ENCODE measurements at places on chromosomes 1 and 21.
A peak's percentile ranks its signal among the peaks of the same experiment; 100 is the strongest.

DNA sequence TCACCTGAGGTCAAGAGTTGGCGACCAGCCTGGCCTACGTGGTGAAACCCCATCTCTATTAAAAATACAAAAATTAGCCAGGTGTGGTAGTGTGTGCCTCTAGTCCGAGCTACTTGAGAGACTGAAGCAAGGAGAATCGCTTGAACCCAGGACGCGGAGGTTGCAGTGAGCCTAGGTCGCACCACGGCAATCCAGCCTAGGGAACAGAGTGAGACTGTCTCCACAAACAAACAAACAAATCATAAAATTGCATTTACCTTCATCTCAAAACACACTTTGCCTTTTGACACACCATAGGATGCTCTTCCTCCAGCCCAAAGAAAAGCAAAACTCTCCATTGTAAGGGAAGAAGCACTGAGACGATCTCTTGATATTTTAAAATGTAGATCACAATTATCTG is 4.3 kb downstream of the HNRNPU start:
- DNase-seq: no peak

DNA sequence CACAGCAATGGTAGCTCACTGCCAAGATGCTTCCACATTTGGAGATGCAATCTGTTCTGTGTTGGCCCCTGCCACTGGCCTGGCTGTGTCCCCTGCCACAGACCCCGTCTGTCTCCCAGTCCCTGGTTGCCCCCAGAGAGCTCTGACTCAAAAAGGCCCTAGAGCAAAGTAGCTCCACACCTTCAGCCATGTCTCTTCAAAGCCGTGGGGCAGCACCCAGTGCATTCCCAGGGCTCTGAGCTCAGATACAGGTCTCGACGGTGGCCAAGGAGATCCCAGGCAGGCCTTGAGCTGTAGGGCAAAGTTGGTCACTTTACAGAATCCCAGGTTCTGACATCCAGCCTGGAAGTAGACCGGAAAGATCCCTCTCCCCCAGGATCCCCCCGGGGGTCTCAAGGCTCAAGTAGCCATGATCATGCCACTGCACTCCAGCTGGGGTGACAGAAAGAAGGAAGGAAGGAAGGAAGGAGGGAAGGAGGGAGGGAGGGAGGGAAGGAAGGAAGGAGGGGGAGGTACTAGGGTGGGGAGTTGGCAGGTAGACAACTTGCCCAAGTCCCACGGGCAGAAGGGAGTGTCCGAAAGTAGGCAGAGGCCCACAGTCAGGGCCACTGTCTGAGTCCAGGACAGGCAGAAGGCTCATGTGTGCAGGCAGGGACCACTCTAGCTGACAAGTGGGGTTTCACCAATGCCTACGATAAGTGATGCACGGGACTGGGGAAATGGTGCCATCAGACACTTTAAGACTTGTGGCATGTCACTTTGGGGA is 4.8 kb upstream of the ARF1 start:
- DNase-seq: no peak

- no peak for DNase-seq
These were observed 160.9 kb downstream of the SLC44A5 start for GRCh38 chr1:75449998-75450397.

- DNase-seq: no peak
These were observed 563 bp downstream of the QSOX1 start for GRCh38 chr1:180155182-180155682.

DNA sequence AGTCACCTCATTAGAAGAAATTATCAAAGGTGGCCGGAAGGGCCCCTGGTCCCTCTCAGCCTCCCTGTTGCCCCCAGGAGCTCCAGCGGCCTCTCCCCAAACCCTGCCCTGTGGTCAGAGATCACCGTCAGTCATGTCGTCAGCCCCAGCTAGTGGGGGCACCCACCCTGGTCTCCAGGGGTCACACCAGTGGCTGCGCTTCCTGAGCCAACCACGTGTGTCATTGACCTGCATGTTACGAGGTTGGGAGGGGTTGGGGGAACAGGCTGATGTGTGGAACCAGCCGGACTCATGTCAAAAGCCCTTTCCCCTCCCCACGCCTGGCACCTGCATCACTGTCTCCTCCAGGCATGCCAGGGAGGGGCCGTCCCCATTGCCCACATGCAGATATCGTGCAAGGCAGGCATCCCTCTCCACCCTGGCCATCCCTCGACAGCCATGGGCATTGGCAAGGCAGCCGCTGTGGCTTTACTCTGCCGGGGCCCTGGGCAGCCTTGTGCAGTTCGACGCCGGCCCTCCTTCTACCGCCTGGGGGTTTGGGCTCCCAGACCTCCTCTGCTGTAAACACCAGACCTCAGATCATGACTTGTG is 128.7 kb downstream of the CRYAA start:
- peak; percentile 52 for DNase-seq

- DNase-seq: no peak
These were observed 375.4 kb downstream of the NUF2 start for GRCh38 chr1:163697137-163697536.

GRCh38 chr1:20590306-20590777 is 1.4 kb downstream of the CDA start:
- no peak for DNase-seq

DNA sequence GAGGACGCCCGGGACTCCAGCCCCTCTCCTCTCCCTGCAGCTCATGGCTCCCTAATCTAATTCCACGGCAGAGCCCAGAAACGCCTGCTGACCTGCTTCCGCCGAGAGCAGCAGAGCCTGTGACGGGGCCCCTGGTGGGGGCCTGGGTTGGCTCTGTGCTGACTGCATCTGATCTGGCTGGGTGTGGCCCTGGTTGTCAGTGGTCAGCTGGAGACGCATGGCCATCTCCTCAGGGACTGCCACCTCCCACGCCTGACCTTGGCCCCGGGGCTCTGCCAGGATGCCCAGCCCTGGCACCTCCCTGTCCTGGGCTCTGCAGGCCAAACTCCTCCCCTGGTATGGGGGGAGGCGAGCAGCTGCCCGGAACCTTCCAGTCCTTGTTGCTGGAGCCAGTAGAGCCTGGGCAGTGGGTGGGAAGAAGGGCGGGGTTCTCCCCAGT is 1.1 kb upstream of the PLCH2 start:
- no peak for DNase-seq

DNA sequence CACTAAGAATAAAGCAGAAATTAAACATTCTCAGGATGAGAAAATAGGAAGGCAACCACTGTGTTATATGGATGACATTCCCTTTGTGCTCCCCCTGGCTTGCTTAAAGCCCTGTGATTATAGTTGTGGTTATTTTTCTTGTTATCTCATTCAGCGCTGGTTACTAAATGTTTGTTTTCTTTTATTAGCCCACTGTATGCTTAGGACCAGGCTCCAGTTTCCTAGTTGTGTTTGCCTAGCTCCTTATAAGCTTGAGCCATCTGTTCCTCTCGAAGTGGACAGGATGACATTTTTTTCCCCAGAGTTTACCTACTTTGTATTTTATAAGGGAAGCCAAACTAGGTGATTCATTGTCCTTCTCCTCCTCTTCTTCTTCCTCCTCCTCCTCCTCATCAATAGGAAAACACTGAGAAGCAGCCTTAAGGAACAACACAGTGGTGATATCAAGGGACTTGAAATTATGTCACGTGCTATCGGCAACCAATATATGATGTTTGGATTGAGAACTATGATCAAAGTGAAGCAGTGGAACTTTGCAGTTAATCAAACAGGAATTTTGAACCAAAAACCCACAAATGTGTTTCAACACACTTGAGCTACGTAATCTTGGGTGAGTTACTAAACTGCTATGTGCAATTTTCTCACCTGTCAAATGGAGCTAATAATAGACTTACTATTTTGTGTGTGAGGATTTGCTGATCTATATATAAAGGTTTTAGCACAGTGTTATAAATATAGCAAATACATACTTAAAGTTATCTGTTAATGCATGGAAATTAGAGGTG is 35.1 kb upstream of the RGS7 start:
- DNase-seq: no peak

DNA sequence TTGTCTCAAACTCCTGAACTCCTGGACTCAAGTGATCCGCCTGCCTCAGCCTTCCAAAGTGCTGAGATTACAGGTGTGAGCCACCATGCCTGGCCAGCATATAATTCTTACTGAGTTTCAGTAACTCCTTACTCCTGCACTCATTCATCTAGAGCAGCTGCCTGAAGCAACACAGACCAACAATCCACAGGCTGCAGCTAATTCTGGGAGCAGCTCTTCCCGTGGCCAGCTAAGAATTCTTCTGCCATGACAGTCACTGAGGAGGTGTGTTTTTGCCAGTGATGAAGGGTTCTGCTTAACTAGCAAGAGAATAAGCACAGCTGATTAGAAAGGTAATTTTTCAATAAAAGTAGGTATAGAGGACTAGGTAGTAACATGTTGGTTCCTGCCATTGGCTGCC is 5.4 kb downstream of the VTCN1 start:
- no peak for DNase-seq

GRCh38 chr21:22544747-22545146 is 1546.5 kb downstream of the NCAM2 start:
- DNase-seq: no peak

DNA sequence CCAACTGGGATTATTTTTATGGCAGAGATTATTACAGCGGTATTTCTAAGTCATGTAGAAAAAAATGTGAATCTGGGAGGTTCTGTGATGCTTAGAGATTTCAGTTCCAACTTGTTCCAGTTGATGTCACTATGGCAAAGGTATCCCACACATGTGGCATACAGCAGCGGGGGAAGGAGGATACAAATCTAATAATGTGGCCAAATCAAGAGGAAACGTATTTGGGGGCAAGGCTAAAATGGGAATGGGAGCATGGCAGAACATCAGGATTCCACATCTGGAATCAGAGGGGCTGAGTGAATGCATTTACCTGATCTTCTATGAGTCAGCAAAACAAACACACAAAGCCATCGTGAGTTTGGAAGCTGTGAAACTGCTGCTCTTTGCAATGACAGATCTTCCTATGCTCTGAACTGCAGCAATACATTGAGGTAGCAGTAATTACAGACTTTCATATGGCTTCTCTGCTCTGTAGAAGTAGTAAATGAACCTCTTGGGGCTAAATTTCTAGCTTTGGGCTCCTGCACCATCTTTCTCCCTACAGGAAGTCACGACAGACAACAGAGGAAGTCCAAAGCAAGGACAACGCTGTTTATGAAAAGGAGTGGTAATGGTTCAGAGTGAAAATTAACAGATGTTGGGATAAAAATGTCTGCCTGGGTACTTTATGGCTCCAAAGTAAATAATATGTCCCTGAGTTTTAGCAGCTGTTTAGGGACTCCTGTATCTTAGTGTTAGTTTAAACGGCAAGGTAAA is 55.5 kb downstream of the GABPA start:
- no peak for DNase-seq

GRCh38 chr1:177451191-177451590 is 280.4 kb downstream of the BRINP2 start:
- DNase-seq: no peak

GRCh38 chr1:51058858-51059257 is 43.2 kb upstream of the C1orf185 start:
- DNase-seq: no peak

- no peak for DNase-seq
These were observed 18.0 kb downstream of the KCNK1 start for GRCh38 chr1:233631810-233632405.

DNA sequence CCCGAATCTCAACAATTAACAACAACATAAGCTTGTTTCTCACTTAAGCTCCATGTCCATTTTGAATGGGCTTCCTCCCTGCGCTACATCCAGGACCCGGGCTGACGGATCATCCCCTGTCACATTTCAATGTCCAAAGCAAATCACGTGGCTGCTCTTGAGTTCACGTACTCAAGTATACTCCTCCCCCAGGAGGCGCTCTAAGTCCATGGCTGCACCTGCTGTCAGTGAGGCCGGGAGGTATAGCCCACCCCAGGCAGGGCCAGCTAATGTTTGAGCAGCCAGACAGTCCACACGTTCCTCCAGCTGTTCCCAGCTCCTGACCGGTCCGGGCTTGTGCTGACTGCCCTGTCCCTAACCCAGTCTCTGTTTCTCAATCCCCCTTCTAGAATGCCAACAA is 220.8 kb downstream of the SLC35F3 start:
- no peak for DNase-seq

DNA sequence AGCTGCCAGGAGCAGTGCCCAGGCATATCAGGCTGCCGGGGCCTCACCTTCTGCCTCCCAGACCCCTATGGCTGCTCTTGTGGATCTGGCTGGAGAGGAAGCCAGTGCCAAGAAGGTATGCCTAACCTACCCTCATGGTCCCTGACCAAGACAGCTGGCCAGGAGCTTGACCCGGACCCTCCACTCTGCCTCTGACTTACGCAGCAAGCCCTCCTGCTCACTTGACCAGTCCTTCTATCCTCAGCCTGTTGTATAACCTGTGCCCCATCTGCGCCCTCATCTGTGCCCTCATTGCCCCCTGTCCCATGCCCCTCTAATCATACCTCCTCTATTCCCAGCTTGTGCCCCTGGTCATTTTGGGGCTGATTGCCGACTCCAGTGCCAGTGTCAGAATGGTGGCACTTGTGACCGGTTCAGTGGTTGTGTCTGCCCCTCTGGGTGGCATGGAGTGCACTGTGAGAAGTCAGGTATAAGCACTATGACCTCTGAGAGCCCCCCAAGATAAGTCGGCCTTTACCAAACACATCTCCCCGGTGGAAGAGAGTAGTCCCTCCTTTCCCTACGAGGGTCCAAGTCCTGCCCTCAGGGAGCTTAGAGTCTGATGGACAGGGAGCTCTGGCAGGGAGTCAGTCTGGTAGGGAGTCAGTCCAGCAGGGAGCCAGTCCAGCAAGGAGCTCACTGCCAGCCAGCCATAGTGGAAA is 6.8 kb downstream of the TIE1 start:
- no peak for DNase-seq

DNA sequence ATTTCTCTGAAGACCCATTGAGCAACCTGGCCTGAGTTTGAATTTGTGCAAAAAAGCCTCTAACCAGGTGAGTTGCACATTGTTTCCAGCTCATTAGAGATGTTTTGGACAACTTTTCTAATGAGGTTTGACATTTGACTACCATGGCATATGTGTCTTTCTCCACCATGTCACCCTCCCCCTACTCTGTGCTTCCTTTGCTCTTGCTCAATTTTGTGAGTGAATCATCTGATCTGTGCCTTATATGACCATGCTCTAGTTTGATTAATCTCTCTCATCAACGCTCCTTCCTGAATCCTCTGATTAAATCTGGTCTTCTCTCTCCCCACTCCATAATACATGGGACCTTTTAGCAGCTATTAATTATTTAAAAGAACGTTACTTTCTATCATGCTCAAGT is 144.8 kb upstream of the SAMSN1 start:
- no peak for DNase-seq

- DNase-seq: no peak
These were observed 1.5 kb downstream of the GPATCH4 start for GRCh38 chr1:156599811-156600210.

DNA sequence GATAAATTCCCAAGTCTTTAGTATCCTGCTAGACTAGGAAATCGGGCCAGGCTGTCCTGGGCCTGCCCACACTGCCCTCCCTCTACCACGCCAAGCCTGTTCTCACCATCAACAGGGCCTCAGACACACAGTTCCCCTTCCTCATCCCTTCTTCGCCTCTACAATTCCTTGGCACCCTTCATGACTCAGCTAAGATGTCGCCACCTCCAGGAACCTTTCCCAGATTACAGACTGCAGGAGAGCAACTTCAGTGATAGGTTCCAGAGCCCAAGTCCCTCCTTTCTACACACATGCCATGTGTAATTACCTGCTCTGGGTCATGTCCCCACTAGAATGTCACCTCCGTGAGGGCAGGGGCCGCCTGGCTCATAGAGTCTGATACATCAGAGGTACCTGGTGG is 3.3 kb downstream of the RIMS3 start:
- DNase-seq: no peak

Measured in posterior cingulate gyrus (tissue), 11 donors.